GM19239 (cell line): ENCODE measurements at places on chromosomes 1 and 21.

- no peak for DNase-seq
Observed at GRCh38 chr1:198496216-198497143, 44.0 kb downstream of the ATP6V1G3 start.

DNA sequence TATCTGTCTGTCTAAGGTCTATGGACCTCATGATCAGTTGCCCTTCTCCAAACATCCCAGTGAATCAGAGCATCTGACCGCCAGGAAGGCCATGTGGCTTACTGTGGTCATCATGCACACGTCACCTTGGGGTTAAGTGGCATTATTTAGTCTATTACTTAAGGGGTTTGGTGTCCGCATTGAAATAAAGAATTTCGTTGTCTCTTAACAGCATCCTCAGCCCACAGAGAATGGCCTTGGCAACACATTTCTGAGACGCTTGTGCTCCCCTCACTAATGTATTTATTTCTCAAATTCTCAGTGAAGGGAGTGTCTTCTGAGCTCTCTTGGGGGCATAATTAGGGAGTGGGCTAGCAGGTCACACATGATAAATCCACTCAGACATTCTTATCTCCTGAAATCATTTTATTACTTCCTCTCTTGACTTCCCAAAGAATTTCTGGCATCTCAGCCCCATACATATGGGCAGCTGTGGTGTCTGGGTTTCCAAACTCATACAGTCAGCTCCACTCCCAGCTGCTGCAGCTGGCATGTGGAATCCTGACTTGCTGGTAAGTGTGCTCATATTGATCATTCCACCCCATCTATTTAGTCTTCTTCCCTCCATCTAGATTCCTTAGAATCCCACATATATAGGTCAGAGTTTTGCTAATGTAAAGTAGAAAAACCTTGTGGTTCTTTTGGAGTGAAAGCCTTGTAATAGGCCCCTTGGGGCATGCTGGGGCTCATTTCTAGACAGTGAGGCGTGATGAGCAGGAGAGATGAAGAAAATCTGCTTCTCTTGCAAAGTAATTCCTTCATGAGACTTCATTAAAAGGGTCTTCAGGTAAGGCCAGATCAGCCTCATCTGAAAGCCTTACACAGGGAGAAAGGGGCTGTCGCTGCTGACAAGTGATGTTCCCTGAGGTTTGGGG, 110.5 kb downstream of the HHAT start:
- DNase-seq = no peak

DNA sequence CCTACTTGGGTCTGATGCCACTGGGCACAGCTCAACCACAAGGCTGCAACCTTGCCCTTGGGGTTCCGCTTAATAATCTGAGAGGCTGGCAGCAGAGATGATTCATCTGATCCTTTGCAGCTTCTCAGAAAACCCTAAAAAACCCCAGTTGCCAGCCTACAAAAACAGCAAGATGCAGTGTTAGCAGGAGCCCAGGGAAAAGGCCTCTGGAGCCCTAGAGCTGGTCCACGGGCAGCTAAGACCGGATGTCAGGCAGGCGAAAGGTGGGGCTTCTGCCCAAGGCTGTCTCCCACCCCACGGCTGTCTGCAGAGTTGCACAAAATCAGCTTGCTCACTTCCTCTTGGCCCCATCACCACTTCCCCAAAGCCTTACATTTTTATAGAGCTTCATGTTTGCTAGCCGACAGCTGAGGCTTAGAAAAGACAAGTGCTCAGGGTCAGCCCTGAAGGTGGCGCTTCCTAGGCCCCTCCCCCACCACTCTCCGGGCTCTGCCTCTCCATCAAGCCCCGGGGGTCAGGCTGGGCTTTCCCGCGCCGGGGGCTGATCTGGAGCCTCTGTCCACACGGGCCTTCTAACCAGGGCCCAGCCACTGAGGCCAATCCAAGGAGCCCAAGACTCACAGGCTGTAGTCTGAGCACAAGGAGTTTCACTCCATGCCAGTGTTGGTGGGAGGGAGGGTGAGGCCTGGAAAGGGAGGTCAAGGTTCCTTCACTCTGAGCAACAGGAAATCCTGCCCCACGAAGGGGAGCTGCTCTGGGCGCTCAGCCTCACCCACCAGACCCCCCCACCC, 4.2 kb upstream of the ADORA3 start:
- peak; percentile 50 for DNase-seq

GRCh38 chr1:90707363-90707710, 9.8 kb downstream of the BARHL2 start:
- no peak for DNase-seq

DNA sequence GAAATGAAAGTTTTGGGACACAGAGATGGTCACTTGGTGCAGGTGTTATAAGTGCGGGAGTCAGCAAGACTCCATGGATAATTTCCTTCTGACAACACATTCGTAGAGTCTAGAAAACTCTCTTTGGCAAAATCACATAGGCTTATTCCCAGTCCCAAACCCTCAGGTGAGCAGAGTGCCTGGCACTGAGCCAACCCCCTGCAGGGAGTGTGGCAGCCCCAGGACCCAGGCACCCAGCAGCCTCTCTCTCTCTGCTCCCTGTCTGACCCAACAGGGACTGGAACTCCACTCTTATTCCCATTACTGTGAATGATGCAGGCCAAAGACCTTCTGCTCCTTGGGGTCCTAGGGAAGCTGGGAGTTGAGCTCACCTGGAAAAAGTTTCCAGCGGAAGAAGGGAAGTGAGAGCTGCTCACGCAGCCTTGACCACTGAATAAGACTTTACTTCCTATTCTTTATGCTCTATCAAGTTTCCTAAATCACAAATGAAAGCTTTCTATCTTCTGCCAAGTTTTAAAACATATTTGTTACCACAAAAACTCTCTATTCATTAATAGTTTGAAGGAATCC, 132.6 kb upstream of the ETV3 start:
- DNase-seq = no peak
